ENCODE measurements at places on chromosomes 2 and 18. TPM values are rescaled to one million over a fixed set of nuclear protein-coding genes. Genes with fewer than 3 reads are reported as not detected.

GRCh38 chr2:62321380-62322289 lies 125.7 kb downstream of the B3GNT2 start:
- no peak overlapping the region for H3K4me3 ChIP-seq
- no peak overlapping the region for H3K27ac ChIP-seq
- H3K4me1 ChIP-seq: no peaks in the 10 kb centered on the region
- DNase-seq: no peak

DNA sequence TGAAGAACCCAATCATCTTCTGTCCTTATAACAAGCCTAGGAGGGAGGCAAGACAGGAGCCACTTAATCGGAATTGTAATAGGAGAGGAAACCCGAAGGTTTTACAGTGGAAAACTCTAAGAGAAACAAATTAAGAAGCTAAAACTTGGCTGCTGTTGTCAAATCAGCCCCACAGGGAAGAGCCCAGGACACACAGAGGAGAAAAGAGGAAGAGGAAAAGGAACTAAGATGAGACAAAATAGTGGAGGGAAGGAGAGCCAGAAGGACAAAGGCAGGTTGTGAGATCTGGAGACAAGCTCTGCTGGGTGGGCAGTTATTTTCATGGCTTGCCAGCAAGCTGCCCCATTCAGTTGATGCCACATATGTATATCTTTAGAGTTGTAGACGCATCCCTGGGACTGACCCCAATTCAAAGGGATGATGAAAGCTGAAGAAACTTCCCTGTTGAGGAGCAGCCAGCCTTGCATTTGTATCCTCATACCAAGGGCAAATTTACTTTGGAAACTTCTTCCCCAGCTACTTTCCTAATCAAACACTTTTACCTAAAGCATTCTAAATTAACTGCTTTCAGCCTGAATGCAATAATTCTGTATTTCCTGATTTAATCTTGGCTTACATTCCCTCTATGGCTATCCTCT lies 499.8 kb upstream of the MEIS1 start:
- no peak overlapping the region for H3K27ac ChIP-seq
- no peaks in the 10 kb centered on the region for H3K4me1 ChIP-seq
- H3K27me3 ChIP-seq: no peaks in the 10 kb centered on the region

DNA sequence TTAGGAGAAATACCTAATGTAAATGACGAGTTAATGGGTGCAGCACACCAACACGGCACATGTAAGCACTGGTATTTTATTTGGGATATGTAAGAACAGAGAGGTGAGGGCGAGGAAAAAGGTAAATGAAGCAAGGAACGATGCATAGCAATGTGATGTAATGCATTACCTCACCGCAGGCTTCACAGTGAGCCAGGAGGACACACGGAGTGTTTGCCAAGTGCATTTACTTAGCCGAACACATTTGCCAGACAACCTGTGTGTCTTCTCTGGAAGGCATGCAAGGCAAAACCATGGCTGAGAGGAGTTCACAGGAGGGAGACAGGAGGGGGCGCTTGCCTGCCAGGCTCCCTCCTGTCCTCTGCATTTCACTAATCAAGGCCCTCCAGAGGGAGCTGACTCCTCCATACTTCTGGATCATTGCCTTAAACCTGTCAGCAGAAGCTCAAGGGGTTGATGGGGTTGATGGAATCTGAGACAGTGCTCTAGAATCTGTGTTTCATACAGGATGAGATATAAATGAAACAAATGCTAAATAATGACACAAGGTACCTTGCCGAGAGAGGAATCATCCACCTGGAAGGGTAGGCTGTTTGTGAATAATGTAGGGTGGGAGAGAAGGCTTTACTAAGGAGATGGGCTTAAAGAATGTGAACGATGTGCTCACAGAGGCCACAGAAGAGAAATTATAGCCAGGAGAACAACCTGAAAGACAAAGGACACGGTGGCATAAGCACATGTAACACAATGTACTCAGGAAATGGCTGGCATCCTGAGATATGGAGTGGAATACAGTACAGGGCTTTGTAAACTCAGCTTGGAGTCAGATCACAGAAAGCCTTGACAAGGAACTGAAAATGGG lies 9.1 kb upstream of the TPRKB start:
- no peaks in the 10 kb centered on the region for H3K27me3 ChIP-seq
- H3K36me3 ChIP-seq: peaks cover 17% of the 10 kb centered on the region
- H3K27ac ChIP-seq: no peak overlapping the region
- no peaks in the 10 kb centered on the region for H3K4me1 ChIP-seq
- H3K4me3 ChIP-seq: no peak overlapping the region
- DNase-seq: no peak

Gene SERPINB10
- not detected for total RNA-seq

DNA sequence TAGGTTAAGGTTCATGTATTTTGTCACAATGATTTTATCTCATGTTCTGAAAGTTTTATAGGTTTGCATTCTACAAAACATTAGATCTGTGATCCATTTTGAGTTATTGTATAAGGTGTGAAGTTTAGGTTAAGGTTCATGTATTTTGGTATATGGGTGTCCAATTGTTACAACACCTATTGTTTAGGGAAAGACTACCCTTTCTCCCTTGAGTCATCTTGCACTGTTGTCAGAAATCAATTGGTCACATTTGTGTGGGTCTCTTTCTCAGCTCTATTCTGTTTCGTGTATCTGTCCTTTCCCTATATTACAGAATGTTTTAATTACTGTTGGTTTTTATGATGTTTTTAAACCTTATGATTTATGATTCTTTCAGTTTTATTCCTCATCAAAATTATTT lies 192.3 kb downstream of the MCFD2 start:
- no peaks in the 10 kb centered on the region for H3K27me3 ChIP-seq
- H3K4me3 ChIP-seq: no peak overlapping the region
- H3K27ac ChIP-seq: no peak overlapping the region
- no peaks in the 10 kb centered on the region for H3K36me3 ChIP-seq

GRCh38 chr2:38574278-38574677 lies 28.4 kb downstream of the HNRNPLL start:
- H3K4me3 ChIP-seq: no peak overlapping the region
- H3K36me3 ChIP-seq: peaks cover 52% of the 10 kb centered on the region
- H3K4me1 ChIP-seq: peaks cover 53% of the 10 kb centered on the region
- no peaks in the 10 kb centered on the region for H3K27me3 ChIP-seq

GRCh38 chr2:191291471-191291870 lies 46.3 kb downstream of the MYO1B start:
- no peak overlapping the region for H3K4me3 ChIP-seq
- no peak for DNase-seq
- H3K36me3 ChIP-seq: no peaks in the 10 kb centered on the region
- H3K27ac ChIP-seq: no peak overlapping the region

Gene NT5C1B
- total RNA-seq: not detected

GRCh38 chr2:191981706-191982105 lies 134.8 kb upstream of the CAVIN2 start:
- DNase-seq: no peak
- no peaks in the 10 kb centered on the region for H3K4me1 ChIP-seq
- no peak overlapping the region for H3K4me3 ChIP-seq
- H3K27ac ChIP-seq: no peak overlapping the region
- no peaks in the 10 kb centered on the region for H3K36me3 ChIP-seq

DNA sequence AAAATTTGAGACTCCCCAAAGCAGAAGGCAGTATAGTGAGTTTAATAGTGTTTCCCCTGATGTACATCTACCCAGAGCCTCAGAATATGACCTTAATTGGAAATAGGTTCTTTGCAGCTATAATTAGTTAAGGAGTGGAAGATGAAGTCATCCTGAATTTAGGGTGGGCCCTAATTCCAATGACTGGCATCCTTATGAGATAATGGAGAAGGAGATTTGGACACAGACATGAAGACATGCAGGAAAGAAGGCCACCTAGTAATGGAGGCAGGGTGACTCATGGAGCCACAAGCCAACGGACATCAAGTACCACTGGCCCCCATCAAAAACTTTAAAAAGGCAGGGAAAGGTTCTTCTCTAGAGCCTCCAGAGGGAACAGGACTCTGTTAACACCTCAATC lies 308.9 kb downstream of the TXNL1 start:
- H3K36me3 ChIP-seq: no peaks in the 10 kb centered on the region
- no peak overlapping the region for H3K27ac ChIP-seq
- H3K27me3 ChIP-seq: no peaks in the 10 kb centered on the region
- no peaks in the 10 kb centered on the region for H3K4me1 ChIP-seq

DNA sequence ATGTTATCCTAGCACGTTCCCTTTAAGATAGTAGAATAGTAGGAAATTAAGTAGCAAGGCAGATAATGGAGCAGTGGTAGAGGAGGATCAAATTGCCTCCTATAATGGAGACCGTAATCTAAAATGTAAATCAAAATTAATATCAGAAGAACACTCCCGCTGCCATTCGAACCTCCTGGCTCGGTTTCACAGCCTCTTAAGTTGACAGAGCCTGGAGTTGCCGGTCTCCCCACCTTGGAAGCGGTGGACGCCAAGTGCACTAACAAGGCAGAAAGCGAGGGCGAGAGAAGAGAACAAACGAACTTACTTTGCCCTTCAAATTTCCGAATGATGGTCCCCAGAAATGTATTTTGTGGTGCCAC lies 450 bp downstream of the KCNH7 start:
- DNase-seq: no peak
- no peaks in the 10 kb centered on the region for H3K4me1 ChIP-seq
- H3K27ac ChIP-seq: no peak overlapping the region
- no peak overlapping the region for H3K4me3 ChIP-seq
- H3K36me3 ChIP-seq: no peaks in the 10 kb centered on the region

Gene DYNAP
- total RNA-seq: not detected

- H3K27me3 ChIP-seq: no peaks in the 10 kb centered on the region
- H3K36me3 ChIP-seq: no peaks in the 10 kb centered on the region
- no peak for DNase-seq
- H3K4me3 ChIP-seq: no peak overlapping the region
- no peak overlapping the region for H3K27ac ChIP-seq
These were observed 102.9 kb upstream of the EPB41L3 start for GRCh38 chr18:5646739-5647138.

DNA sequence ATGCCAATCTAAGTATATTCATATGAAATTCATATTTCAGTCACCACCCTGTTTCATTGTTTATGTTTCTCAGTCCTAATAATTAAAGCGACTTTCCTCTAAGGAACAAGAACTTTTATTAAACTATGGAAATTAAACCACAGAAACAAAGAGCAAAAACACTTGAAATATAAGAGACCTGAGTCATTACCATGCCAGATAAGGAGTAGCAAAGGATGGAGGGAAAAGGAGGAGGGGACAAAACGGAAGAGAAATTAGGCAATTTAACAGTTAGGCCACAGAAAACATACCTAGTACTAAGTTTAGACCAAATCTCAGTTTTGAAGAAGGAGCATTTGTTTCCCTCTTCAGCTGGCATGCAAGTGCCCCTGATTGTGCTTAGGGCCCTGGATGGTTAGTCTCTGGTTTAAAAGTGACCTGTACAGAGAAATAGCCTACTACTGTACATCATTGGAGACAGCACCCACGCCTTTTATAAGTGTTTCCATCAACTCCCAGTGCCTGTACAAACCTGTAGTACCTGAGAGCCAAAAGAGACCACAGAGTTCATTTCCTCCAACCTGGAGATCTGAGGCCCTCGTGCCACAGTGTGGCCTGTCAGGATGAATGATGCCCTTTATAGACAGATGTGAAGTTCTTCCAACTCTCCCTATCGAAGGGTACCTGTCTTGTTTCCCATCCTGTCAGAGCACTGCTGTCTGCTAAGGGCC lies 74.5 kb downstream of the SPATS2L start:
- H3K27ac ChIP-seq: no peak overlapping the region
- H3K27me3 ChIP-seq: no peaks in the 10 kb centered on the region
- H3K36me3 ChIP-seq: no peaks in the 10 kb centered on the region
- DNase-seq: no peak
- H3K4me1 ChIP-seq: peaks cover 33% of the 10 kb centered on the region
- H3K4me3 ChIP-seq: no peak overlapping the region

Gene CDH7
- total RNA-seq: not detected

DNA sequence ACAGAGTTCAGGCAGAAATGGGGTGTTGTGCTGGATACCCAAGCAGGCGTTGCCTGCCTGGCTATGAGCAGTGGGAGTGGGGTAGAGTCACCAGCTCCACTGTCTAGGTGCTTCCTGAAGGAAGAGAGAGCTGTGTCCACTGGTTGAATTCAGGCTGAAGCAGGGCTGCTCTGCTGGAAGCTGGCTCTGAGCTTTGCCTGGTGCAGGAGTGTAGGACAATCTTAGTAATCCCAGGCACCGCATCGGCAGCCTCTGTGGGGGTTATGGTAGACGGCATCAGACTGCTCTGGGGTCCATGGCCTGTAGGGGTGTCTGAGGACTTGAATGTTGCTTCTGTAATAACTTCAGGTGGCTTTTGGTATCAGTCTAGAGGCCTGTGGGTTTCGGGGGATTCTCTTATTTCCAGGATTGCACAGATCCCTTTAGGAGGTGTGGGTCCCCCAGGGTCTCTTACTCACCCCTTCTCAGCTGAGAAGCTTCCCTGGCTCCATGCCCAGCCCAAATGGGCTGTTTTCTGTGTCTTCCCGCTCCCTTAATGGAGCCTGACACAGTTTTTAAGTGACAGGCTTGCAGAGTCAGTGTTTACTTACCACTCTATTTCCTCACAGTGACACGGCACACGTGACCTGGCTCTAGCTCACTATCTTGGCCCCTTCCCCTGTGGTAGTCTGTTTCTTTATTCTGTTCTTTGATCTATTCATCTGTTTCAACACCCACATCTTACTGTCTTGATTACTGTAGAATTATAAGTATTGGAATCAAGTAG lies 644.3 kb downstream of the CBLN2 start:
- no peak overlapping the region for H3K4me3 ChIP-seq
- H3K27me3 ChIP-seq: no peaks in the 10 kb centered on the region
- H3K4me1 ChIP-seq: no peaks in the 10 kb centered on the region
- DNase-seq: no peak

Gene ZNF24
- total RNA-seq: 90.5 TPM

DNA sequence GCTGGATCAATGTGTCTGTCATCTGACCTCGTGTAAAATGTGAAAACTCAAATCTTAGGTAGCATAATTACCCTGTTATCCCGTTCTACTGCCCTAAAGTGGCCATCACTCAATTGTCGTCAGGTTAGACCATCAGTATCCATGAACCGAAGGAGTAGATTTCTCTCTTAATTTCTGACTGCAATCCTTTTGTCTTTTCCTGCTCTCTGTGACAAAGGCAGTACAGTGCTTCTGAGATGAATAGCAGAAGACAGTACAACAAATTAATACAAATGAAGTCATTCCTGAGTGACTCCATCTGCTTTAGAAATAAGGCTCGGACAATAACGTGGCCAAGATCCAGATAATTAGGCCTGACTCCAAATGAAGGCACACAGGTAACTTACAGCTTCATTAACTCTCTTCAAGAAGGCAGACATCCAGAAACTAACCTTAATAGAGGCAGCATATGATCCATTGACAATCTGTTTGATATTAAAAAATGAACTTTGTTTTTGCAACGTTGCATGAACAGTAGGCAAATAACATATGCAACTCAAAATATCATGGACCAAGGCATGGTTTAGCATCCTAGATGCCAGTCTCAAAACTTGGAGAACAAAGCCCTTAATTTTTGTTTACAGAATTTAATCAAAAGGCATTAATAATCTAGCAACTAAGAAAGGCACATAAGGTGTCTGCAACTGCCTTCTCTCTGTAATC lies 96.7 kb upstream of the CDH20 start:
- no peak overlapping the region for H3K27ac ChIP-seq
- no peaks in the 10 kb centered on the region for H3K4me1 ChIP-seq
- no peaks in the 10 kb centered on the region for H3K27me3 ChIP-seq
- no peaks in the 10 kb centered on the region for H3K36me3 ChIP-seq
- DNase-seq: no peak
